Tibial nerve (tissue), 4 donors: ENCODE measurements at places on chromosomes 16 and 17.

DNA sequence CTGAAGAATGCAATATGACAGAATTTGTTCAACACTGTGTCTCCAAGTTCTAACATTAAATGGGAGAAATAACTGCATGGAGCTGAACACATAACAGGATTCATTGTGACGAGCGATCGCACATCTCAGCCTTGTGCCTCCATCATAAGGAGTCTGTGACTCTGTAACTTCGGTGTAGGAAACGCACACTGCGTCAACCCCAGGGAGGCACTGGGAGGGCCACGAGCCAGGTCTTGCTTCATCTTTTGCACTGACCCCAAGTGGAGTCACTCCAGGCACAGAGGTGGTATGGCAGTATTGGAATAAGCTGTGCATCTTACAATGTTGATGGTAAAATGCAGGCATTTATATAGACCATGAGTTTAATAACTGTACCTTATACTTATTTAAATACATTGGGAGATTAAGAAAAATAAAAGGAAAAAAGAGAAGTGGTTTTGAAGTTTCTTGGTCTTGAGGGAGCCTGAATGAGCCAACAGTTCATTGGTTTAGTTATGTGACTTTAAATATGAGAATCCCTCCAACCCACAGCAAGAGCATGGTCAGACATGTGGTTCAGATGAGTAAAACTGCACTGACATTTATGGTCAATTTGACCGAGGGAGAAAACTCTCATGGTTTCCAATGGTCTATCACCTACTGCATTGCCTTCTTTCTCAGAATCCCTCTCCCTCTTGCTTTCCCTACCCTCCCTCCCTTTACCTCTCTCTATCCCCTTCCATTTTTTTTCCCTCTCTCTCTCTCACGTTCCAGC lies 5.7 kb upstream of the PMP22 start:
- no peak for DNase-seq

- no peak for DNase-seq
These were observed 7.8 kb upstream of the USP31 start for GRCh38 chr16:23156946-23157460.

DNA sequence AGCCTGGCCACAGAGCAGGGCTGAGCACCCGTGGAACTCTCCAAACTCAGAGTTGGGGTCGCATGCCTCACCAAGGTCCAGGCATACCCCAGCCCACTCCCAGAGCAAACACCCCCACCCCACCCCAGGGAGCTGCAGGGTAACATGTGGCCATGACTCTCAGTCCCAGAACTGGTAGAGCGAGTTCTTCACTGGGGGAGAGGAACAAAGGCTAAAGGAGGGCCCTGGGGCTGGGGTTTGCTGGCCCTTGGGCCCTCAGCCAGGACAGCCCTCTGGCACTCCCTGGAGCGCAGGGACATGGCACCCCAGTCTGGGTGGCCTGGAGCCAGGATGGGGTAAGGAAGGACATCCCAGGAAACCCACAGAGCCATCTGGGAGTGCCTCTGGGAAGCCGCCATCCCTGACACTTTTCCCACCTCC lies 4.2 kb downstream of the HID1 start:
- no peak for DNase-seq

GRCh38 chr16:66391726-66392670 lies 25.5 kb downstream of the CDH5 start:
- no peak for DNase-seq

- DNase-seq: no peak
These were observed 52.4 kb downstream of the WWP2 start for GRCh38 chr16:69814561-69814960.

- no peak for DNase-seq
These were observed 50.2 kb downstream of the ANKFN1 start for GRCh38 chr17:56203430-56203829.

DNA sequence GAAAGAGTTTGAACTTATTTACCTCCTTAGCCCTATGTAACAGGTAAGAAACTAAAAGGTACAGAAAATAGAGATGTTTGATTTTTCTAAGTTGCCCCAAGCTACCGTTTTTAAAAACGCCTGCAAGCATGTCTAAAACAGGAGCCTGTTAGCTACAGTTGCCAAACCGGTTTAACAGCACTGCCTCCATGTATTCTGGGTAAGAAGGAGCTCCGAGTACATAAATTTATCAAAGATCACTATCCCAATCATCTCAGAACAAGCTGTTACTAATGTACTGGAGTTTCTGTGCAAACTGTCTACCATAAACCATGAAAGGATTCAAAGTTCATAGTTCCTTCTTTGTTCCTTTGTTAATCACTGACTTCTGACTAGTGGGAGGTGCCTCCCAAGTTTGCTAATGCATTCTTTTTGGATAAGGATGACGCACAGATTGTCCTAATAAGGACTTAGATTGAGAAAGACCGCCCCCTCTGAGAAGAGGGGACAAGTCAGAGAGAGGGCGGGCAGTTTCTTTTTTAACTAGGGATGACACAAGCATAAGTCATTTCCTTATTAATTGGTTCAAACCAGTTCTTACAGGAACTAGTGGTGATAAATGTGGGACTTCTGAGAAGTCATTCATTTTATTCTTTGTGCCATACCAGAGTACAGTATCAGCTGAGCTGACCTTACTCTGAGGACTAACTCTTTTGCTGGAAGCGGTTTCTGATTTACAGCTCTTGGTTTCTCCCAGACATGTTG lies 55.3 kb downstream of the TUBD1 start:
- DNase-seq: peak; percentile 82

DNA sequence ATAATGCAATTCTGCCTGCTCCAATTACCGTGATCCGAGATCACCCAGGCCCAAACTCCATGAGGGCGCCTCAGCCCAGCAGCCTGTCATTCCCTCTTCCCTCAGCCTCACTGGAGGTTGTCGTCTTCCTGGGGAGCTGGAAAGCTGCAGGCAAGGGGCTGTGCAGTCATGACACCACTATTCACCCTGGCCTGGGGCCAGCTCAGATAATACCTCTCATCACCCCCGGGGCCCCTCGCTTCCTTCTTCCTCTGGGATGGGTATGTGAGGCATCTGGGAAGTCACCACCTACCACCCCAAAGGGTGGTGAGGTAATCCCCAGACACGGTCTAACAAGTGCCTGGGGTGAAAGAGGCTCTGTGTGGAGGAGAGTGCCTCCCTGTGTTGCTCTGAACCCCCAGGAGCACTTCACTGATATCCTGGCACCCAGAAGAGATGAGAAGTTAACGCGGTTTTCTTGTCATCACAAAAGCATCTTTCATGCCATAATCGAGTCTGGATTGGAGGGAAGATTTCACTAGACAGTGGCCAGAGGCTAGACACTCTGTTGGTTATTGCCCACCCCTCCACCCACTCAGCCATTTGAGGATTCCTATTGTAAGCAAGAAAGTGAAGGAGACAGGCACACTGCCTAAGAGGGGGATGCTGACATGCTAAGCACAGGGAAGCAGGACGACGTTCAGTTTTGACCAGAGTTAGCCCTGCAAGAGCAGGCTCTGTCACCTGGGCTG lies 18.4 kb downstream of the CFAP20 start:
- DNase-seq: no peak

DNA sequence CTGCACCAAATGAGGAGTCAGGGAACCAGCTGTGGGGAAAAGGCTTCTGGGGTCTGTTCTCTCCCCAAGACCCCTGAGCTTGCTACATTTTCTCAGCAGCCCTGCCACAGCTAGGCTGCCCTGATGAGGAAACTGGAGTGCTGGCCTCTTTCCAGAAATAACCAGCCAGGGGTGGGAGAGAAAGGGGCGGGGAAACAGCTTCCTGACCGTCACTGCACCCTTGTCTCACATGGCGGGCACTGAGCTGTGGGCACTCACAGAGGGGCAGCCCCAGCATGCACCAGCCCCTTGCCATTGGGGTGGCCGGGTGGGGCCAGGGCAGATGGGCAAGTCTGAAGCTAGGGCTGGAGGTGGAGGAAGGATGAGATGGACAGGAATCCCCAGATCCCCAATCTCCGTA lies 2.9 kb downstream of the SRL start:
- no peak for DNase-seq

DNA sequence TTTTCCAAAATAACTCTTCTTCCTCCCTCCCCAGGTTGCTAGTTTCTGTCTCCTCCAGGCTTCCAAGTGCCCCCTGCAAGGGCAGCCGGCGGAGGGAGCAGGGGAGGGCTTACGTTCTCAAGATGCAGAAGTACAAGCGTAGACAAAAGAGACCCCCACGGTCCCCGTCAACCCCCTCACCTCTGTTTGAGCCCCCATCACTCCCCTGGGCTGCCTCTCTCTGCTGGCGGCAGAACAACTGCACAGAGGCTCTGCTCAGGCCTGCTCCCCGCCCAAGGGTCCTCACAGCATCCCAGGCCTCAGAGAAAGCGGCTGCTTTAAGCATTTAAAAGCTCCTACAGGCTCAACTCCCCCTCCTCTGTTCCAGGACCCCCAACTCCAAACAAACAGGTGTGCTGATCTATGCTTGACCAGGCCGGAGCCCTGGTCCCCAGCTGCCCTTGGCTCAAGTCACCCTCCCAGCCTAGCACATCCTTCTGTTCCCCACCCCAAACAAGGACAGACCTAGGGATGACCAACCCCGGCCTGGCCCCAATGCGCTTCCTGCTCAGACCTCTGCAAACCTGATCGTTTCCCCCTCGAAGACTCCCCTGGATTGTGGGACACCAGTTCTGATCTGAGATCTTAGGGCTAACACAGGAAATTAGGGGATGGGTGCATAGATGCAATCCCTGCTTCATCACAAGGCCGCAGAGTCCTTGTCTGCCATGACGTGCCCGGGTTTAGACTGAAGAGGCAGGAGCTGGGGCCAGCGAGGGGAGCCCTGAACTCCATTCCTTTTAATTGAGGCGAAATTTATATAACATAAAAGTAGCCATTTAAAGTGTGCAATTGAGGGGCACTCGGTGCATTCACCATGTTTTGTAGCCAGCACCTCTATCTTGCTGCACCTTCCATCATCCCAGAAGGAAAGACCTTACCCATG lies 17.2 kb upstream of the RBFOX3 start:
- no peak for DNase-seq

DNA sequence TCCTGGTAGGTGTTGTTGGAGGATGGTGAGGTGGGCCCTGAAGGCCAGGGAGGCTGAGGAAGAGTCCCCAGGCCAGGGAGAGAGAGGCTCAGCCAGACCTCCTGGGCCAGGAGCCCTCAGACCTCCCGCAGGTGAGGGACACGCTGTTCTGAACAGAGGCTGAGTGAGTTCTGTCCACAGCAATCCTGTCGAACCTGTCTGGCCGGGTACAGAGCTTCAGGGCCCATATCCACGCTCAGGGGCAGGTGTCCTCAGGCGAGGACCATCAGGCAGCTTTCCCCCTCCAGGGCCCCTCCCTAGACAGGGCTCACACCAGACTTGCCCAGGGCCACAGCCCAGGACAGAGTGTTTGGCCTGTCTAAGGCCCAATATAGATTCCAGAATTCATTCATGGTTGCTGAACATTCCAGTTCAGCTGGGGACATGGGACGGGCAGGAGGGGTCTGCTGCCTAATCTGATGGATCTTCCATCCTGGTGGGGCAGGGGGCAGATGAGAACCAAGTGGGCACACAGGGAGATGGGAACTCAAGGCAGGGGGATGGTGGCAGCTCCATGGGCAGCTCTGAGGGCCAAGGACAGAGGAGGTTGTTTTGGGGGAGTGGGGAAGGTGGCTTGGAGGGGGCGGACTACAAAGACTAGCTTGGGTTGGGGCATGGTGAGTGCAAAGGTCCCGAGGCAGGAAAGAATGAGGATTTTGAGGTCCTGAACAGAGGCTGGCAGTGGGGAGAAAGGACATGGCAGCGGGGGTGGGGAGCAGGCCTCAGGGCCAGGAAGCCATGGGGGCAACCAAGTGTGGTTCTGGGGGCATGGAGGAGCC lies 23.4 kb upstream of the MPRIP start:
- DNase-seq: no peak

DNA sequence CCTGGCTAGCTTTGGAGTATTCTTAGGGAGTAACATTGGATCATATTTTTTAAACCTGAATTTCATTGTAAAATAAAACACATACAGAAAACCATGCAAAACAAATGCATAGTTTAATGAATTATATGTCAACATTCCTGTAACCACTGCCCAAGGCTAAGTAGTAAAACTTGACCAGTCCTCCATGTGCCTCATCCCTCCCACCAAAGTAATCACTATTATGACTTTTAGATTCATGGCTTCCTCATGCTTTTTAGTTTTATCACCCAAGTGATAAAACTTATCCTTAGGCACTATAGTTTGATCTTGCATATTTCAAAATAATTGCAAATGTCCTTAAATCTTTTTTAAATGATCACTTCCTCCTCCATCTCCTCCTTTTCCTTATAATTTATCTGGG lies 20.4 kb downstream of the PRKCA start:
- no peak for DNase-seq

DNA sequence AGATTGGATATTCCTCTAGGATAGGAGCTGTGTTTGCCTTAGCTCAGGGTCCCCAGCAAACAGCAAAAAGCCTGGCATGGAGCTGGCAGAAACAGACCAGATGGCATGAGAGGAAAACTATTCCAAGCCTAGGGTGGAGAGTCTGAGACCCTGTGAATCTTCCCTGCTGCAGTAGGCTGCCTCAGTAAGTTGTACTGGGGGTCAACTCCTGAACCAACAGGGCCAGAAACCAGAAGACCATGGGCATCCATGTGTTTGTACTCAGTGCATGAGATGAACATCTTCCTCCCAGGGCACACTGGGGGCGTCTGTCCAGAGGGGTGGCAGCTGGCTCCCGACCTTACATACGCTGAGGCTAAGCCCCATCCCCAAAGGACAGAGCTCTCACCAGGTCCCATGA lies 214.4 kb downstream of the C16orf78 start:
- DNase-seq: no peak

GRCh38 chr17:45908460-45908859 lies 14.1 kb downstream of the MAPT start:
- no peak for DNase-seq

DNA sequence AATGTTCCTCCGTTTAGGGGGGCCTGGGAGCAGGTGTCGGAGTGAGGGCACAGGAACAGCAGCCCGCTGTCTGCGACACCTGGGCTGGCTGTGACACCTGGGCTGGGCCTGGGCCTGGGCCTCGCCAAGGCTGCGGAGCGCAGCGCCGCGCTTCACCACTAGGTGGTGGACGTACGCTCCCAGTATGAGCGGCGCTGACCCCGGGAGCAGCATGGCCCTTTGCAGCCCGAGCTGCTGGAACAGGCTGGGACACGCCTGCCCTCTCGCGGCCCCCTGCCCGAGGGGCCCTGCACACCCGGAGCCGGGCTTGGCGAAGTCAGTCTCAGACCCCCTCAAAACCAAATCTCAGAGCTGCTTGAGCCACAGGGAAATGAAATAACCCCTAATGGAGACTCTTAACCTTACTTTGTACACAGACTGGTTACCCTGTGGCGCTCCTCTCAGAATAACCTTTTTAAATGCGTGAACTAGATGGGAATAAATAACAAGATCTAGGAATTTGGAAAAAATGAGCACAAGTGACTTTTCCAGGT lies 38.6 kb upstream of the FA2H start:
- peak; percentile 51 for DNase-seq

DNA sequence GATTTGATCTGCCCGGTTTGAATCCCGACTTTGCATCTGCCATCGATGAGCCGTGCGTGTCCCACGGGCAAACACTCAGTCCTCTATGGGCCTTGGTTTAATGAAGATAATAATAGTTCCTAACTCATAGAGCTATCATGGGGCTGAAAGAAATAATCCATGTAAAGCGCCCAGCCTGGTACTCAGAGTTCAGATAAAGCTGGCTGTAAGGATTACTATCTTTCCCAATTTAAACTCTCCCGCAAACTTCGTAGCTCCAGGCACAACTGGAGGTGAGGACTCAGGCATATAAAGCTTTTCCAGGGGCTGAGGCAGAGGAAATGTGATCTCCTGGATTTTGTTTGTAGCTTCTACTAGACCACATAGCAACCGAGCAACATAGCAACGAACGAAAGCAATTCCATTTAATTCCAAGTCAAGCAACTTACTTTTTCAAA lies 16.3 kb downstream of the ALOX15 start:
- no peak for DNase-seq
